Activated naive CD4-positive, alpha-beta T cell treated with anti-CD3 and anti-CD28 coated beads, Interleukin-2, amount 50 U/mL, for 72 hours (primary cell): ENCODE measurements at places on chromosomes 3 and 15.

GRCh38 chr15:33654860-33655259 lies 313.4 kb upstream of the CHRM5 start:
- no peak for DNase-seq

DNA sequence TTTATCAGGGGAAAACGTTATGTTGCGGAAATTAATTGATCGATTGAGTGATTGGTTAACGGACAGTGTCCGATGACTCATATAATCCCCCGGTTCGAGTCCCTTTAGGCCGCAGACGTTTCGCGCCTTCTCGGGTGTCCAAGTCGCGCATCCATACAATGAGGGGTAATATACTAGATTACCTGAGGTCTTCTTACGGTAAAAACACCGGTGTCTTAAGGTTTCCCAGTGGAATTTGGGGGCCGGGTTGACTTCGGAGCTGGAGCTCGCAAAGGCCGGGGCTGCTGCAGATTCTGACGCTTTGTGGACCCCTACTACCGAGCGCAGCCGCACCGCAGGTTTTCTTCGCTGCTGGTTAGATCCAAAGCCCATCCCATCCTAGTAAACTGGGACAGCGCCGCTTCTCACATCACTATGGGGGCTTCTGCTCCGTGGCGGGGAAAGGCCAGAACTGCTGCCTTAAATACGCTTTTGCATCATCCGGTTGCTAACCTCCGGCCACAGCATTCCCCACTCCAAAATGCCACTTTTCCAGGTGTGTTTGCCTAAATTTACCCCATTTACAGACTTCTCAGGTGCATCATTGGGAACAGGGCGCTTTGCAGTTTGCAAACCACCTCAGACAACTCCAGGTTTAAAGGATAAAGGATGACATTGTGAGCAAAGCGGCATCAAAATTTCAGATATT lies 858 bp upstream of the SACM1L start:
- DNase-seq: peak; percentile 31

GRCh38 chr15:83565553-83566159 lies 88.3 kb upstream of the ADAMTSL3 start:
- DNase-seq: no peak

DNA sequence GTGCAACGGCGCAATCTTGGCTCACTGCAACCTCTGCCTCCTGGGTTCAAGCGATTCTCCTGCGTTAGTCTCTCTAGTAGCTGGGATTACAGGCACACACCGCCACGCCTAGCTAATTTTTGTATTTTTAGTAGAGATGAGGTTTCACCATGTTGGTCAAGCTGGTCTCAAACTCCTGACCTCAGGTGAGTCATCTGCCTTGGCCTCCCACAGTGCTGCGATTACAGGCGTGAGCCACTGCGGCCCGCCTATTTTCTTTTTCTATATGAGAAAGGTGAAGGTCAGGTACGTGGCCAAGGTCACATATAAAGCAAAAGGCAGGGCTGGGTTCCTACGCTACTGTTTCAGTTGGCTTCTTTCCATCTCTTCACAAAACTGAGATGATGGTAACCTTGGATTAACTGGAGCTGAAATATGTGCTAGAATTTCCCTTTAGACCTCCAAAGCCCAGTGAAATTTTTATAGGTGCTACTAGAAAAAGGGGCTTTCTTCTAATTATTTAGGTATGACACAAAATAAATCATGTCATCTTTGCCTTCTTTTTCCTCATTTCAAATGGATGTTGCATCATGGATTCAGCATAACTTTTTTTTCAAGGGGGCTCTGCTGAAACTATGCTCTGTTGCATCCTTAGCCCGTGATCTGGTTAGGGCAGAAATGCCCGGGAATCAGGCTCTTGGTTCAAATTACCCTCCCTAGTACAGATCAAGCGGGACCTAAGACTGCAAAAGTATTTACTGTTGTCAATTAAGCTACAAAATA lies 68.5 kb downstream of the MYO1E start:
- no peak for DNase-seq

GRCh38 chr3:28449398-28449797 lies 100.8 kb upstream of the AZI2 start:
- no peak for DNase-seq

- no peak for DNase-seq
Observed at GRCh38 chr15:69729167-69729748, 276.6 kb downstream of the RPLP1 start.

- DNase-seq: no peak
Observed at GRCh38 chr3:140597792-140598191, 80.1 kb upstream of the TRIM42 start.
